ENCODE measurements at places on chromosomes 3 and 15.

GRCh38 chr3:123423031-123423430 lies 25.9 kb downstream of the ADCY5 start:
- no peak for DNase-seq

- no peak for DNase-seq
Measured at GRCh38 chr3:156772588-156773206, 53.5 kb upstream of the LEKR1 start.

DNA sequence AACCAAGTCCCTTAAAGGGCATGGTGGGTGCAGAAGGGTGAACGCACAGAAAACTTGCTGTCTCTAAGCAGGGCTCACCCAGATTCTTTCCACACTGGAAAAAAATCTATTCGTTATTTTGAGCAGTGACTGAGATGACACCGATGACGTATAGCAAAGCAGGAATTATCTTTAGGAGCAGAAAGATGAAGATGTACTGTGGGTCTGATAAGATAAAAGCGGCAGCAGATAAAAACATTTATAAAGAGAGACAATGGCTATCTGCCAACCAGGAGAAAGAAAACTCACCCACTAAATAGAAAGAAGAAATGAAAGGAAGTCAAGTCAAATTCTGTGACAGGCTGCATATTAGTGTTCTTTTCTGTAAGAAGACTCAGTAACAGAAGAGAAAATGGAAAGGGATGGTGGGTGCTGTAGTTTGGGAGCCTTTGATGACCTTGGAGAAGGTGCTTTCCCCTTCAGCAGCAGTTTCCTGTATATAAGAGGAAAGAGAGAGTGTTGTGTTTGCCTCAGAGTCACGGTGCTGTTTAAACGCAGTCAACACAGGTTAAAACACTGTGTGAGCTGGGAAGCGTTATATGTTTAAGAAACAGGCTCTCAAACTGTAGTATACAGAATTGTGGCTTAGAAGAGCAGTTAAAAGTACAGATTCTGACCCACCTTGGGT lies 111.6 kb downstream of the AQP9 start:
- DNase-seq = no peak

DNA sequence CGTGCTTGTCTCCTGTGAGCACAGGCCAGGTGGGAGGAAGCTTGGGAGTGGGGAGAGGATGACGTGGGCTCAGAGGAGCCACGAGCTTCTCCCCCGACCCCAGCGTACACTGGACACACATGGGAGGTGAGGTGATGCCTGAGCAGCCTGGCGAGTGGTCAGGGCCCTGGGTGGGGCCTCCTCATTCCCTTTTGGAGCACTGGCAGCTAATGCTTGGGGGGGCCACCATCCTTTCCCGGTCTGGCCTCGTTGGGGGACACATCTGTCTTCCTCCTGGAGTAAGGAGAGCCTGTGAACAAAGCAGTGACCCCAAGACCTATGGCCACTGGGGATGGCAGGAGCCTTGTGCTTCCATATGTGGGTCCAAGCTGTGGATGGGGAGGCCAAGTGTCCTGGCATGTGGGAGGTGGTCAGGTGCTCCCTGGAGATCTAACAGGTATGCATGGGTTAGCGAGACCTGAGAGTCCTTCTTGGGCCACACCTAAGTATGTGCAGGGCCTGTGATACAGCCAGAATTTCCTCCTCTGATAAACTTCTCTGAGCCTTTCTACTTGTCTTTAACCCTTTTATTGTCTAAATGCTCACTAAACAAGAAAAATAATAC lies 9.5 kb downstream of the KLF13 start:
- DNase-seq = no peak

GRCh38 chr3:15434756-15435155 lies 7.4 kb downstream of the EAF1 start:
- no peak for DNase-seq

DNA sequence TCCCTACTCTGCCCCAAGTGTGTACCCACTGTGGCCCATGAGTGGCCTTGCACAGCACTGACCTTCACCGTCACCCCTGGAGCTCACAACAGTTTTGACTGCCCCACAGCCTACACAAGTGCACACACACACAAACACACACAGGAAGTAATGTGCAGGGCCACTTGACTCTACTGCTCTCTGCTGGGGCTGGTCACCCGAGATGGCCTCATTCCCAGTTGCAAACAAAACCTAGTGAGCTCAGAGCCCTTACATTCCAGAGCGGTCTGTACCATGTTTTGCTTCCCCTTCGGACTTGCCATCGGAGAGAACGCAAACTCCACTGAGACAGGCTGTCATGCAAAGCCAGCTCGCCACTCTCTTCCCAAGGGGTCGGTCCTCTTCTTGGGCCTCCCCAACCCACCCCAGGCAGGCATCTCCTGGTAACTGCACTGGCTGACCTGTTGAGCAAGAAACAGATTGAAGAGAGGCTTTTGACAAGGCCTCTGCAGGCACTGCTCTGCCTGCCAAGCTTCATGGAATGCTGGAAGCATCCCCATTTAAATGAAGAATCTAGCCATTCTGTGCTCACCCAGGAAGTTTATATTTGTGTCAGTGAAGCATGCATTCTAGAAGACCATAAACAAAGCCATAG lies 232.0 kb upstream of the IGF1R start:
- DNase-seq = no peak

DNA sequence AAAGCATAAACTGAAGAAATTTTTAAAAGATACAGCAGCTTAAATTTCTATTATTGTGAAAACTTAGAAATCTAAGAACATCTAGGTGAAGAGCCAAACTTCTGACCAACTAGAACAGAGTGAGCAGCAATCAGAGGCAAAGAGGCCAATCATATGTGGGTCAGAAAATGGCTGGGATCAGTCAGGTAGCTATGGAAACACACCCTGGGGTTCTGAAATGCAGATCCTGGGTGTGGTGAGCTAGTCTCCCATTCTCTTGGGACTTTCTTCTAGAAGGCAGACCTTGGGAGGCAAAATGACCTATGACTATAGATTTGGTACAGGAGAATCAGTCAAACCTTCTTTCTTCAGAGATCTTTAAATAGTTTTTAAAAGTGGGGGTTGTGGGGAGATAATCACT lies 385.8 kb downstream of the TBC1D5 start:
- no peak for DNase-seq

DNA sequence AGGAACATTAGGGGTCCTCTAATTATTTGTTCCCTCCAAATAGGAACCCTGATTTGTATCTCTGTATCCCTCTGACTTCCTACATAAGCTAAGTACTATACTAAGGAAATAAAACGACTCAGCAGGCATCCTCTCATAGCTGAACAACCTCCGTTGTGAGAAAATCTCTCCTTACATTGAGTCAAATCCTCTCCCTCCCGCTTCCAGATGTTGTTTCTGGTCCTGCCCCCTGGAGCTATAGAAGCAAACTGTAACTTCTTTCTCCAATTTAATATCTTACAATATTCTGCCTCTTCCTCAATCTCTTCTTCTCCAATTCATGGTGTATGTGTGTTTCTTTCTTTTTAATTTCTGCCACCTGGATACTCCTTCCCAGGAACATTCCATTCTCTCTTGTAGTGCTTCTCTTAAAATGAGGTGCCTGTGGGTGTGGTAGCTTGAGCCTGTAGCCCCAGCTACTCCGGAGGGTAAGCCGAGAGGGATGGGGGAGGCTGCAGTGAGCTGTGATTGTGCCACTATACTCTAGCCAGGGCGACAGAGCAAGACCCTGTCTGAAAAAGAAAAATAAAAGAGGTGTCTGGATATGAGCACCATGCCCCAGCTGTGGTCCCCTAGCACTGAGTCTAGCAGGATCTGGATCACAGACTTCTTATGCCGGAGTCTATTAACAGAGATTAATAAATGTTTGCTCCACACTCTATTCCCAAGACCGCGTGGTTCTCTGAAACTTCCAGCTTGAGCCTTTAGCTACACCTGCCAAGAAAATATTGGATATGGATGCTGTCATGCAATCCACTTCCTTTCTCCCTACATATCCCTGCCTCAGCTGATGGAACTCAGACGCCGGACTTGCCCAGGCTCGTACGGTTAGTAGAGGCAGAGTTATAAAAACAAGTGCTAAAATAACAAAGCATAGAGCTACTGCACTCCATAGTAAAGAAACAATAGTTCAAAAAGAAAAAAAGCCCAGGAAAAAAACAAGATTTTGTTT lies 42.9 kb upstream of the NEO1 start:
- DNase-seq = no peak

DNA sequence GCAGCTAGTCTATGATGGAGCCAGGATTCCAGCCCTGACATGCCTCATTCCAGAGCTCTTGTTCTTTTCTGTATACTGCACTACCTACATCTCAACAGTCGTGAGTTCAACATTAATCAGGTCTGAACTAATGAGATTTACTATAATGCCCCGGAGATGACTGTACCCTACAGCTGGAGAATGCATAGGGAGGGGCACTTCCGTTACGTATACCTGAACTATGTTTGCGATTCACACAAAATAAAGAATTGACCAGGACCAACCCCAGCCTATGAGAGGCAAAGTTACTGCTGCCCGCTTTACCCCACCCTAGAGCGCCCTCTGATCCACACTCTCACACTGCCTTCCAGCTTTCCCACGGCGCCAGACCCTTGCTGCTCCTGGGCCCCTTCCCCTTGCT lies 97.0 kb downstream of the IGF2BP2 start:
- DNase-seq = no peak

- DNase-seq = no peak
Measured at GRCh38 chr3:102916532-102916931, 481.7 kb downstream of the ZPLD1 start.

- DNase-seq = no peak
Measured at GRCh38 chr3:39137991-39138803, 15.2 kb downstream of the CSRNP1 start.

- no peak for DNase-seq
Measured at GRCh38 chr3:160948273-160948672, 156.9 kb downstream of the B3GALNT1 start.

DNA sequence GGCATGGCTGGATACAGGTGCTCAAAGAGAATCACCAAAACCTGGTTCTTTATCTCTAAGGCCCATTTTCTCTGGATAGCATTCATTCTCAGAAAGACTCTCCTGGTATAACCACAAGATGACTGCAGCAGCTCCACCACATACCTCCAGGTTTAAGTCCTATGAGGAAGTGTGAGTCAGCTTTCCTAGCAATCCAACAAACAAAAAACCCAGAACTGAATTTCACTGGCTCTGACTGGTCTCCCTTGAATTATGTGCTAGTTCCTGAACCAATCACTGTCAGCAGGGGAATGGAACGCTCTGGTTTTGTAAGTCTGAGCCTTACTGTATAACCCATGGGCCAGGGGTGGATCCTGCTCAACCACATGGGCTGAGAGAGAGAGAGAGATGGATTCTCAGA lies 27.2 kb downstream of the MRPL46 start:
- DNase-seq = no peak

DNA sequence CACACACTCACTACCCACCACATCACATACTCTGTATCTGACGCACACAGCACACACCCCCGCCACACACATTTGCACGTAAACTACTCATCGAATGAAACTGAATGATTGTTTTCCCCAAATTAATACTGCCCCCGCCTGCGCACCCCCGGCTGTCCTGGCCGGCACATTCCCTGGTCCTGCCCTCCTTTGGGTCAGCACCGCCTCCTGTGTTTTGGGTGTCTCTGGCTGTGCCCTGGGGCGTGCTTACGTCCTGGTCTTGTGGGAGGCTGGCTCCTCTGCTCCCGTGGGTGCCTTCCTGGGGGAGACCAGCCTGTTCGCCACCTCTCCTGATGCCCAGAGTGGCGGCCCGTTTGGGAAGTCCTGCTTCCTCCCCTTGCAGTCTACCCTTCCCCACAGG lies 30.2 kb downstream of the APBA2 start:
- no peak for DNase-seq

- no peak for DNase-seq
Measured at GRCh38 chr3:134106580-134106979, 76.9 kb upstream of the SLCO2A1 start.

- DNase-seq = peak; percentile 44
Measured at GRCh38 chr3:179929091-179929529, 107.6 kb downstream of the PEX5L start.

DNA sequence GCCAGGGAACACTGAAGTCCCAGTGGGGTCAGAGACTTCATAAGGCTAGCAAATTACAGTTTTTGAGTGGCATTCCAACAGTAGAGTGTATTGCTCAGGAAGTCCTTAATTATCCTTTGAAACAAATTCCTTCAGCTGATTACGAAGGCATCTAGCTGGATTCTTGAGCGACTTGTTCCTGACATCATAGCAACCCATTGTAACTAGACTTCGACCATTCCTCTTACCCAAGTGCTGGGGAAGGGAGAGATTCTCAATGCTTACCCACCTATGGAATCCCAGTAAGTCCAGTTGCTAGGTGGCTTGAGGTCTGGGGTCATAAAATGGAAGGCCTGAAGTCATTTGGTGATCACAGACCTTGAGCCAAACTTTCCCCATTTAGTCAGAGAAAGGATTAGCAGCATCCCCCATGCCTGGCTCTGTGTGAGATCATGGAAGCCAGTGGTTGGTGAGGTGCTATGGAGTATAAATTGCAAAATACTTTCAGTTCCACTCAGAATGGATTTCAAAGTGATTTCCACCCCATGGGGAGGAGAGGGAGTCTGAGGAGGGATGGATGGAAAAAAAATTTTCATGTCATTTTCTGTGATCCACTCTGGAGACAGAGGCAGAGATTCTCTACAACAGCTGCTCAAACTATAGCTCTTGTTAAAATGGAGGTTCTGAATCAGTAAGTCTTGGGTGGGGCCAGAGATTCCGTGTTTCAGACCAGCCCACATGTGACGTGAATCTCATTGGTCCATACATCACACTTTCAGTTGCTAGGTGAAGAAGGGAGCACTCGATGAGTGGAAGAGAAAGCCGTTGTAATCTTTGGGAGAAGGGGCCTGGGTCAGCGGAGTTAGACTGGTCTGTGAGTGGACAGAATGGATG lies 45.7 kb downstream of the CD86 start:
- DNase-seq = no peak

Measured in NCI-H748 treated with DMSO at 0.1 percent for 48 hours (cell line).